ENCODE measurements at places on chromosomes 7 and 10.

DNA sequence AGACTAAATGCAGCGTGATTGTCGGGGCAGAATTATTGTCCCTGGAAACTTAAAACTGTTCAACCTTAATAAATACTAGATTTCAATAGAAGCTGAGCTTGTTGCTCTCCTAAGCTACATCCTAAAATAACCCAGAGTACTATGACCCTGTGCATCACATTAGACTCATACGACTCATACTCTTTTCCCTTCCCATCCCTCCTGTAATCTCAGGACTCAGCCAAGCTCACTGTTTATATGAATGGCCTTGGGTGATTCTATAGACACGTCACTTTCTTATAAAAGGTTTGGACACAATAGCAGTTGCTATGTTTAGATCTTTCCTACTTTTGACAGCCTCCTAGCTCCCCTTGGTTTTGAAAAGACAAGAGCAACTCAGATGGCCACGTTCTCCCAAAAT, 17.2 kb downstream of the TCF7L2 start:
- DNase-seq: peak; percentile 66

- DNase-seq: peak; percentile 10
These were observed 58.6 kb upstream of the COL13A1 start for GRCh38 chr10:69742928-69743602.

- no peak for DNase-seq
These were observed 167.1 kb upstream of the KIAA1217 start for GRCh38 chr10:24041834-24042233.

DNA sequence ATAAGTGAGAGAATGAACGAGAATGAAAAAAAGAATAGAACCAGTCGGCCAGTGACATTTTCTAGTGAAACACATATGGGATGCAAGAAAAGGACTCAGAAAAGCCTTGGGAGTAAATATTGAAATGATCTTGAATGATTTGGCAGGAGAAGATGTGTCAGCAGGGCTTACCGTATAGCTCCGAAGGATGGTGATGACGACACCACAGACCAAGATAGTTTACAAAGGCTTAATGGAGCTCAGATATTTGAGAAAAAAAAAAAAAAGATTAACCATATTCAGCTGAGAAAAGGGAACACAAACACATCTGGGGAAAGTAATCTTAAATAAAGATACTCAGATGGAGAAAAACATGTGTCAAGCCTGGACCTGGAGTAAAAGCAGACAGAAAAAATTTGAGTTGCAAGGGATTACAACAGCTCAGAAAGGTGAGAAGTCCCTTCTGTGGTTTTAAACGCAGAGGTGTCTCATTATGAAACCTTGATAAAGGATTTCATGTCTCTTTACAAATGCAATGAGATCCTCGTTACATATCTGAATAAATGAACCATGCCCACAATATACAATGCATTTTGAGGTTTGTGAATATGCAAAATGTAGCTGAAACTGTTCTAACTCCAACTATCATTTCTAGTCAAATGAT, 36.0 kb downstream of the DNAJB9 start:
- peak; percentile 20 for DNase-seq

DNA sequence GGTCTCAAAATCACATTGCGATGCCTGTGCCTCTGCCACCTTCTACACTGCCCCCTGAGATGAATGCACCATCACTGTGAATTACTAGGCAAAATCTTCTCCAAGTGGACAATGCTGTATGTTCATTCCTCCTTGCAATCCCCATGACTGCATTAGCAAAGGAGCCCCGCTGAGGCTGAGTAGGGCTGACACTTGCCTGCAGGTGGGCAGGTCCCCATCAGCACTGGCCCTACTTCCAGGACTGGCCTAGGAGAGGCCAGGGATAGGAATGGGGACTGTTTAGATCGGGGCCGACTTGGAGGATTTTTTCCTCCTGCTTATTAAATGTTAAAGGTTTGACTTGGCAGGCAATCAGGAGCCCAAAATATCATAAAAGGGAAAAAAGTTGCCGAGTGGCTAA, 127.0 kb upstream of the TCF7L2 start:
- DNase-seq: no peak

- peak; percentile 41 for DNase-seq
These were observed 42.9 kb downstream of the MKLN1 start for GRCh38 chr7:131370523-131370968.

DNA sequence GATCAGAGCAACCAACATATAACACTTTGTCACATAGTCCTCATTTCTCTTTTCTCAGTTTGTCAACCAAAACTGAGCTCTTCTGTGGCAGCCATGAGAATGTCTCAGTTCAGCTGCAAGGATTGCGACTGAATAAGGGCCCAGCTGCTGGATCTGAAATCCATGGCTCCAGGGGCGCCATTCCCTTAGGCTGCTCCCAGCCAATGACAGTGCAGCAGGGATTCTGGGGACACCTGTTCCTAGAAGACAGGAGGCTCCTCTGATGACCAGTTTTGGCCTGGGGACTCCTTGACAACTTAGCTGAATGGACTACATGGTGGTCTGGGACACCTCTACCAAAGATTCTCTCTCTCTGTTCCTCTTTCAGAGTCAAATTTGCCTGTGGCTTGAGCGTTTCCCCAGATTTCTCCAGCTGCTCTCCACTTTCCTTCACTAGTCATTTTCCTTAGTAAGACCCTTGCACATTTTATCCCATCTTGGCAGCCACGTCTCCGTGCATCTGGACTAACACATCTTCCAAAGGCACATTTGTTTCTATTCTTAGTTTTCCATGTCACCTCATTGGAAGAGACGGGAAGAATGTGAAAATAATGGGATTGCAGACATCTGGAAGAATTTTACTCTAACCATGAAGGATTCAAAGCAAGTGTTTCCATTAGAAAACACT, 28.1 kb upstream of the KIF5B start:
- DNase-seq: no peak

DNA sequence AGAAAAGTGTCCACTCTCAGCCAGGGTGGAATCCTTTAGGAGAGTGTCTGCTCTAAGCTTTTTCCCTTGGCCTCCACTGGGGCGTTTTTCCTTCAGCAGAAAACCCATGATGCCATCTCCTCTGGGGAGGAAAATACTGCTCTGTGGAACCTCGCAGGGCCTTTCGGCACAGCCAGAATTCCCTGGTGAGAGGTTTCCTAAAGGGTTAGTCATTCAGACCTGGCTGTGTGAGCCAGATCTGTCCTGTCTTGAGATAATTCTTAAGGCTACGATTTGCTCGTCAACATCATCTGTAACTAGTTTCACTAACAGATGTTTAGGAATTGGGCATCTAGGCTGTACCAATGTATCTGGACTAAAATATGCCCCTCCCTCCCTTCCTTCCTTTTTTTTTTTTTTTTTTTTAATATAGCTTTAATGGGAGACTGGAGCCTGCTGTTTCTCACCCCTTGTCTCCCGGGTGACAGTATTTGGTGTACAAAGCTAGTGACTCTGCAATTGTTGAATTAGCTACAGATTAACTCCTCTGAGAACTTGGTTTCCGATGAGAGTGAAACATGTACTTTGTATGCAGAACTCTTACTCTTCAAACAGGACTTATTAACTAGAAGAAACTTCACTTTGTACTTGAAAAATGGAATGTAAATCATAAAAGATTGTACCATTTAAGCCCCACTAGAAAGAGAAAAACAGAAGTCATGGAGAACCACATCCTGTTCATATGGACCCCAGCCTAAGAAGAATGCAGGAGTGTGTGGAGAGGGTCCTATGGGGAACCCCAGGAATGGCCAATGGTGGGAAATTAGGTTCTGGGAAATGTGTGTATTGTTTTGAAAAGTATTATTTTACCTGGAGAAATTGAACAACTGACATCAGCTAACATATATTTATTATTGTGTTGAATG, 230.9 kb downstream of the CAMK1D start:
- no peak for DNase-seq

- DNase-seq: no peak
These were observed 213.8 kb downstream of the DNAJB6 start for GRCh38 chr7:157550300-157551275.

DNA sequence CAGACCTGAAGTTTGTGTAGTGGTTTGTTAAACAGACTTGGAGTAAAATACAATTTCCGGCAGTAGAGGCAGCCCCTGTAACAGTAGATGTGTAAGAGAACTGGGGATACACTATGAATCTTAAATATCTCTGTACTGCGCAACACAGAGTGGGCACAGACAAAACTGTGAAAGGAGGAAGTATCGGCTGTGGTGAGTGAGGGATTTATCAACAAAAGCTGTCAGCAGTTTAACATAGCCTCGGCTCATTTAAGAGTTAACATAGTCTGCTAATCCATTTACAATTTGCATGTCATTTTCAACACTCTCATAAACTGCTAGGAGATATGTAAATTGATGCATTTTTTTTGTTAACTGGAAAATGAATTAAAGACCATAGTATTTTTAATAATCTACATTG, 225.2 kb downstream of the ZWINT start:
- DNase-seq: no peak
